ENCODE measurements at places on chromosomes 5 and 9.
A peak's percentile ranks its signal among the peaks of the same experiment; 100 is the strongest.

DNA sequence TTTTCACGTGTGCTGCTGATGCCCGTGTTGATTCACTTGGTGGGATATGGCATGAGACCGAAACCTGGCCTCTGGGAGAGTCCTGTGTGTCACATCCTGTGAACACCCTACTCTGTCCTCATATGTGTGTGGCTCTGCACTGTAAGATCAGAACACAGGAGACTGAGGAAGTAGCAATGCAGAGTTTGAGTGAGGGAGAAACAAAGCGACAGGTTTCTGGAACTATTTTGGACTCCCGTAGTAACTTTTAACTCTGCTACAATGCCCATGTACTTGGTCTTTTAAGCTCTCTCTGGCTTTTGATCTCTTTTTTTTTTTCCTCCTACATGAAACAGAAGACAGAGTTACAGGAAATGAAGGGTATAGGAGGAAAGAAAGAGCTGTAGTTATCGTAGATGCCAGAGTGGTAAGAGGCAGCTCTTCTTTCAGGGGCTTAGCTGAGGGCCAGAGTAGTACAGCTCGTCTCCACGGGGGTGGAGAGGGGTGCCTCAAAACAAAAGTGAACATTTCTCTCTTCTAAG, 26.6 kb downstream of the GRAMD2B start:
- peaks cover 10% of the 10 kb centered on the region for H3K4me1 ChIP-seq
- no peak for DNase-seq
- H3K27me3 ChIP-seq: no peaks in the 10 kb centered on the region
- no peak overlapping the region for H3K27ac ChIP-seq

GRCh38 chr5:1008451-1009358, at the start of gene NKD2:
TSS of gene NKD2 (plus strand) at chr5:1008802. CDS start at chr5:1009058, 256 bp downstream.
- H3K27ac ChIP-seq: no peak within 1 kb of the TSS
- no peaks in the 10 kb centered on the region for H3K27me3 ChIP-seq
- H3K4me1 ChIP-seq: no peaks in the 10 kb centered on the region

DNA sequence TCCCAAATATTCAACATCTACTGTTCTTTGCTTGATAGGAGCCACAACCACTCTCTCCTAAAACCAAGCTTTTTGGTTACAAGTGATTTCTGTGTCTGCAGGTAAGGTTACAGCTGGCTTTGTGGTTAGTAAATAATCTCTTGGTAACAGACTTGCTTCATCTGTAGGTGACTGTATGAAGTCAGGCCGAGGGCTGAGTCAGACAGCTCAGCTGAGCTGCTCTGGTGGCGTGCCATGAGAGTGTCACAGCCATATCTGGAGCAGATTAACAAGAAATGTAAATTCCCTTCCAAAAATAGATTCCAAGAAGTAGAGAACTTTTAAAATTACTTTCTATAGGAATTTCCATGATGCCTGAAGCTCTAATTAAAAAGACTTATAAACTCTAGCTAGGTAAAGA, 23.7 kb upstream of the TAS2R1 start:
- no peaks in the 10 kb centered on the region for H3K4me1 ChIP-seq
- H3K36me3 ChIP-seq: no peaks in the 10 kb centered on the region
- no peaks in the 10 kb centered on the region for H3K27me3 ChIP-seq
- no peak overlapping the region for H3K4me3 ChIP-seq
- no peak for DNase-seq
- no peak overlapping the region for H3K27ac ChIP-seq

DNA sequence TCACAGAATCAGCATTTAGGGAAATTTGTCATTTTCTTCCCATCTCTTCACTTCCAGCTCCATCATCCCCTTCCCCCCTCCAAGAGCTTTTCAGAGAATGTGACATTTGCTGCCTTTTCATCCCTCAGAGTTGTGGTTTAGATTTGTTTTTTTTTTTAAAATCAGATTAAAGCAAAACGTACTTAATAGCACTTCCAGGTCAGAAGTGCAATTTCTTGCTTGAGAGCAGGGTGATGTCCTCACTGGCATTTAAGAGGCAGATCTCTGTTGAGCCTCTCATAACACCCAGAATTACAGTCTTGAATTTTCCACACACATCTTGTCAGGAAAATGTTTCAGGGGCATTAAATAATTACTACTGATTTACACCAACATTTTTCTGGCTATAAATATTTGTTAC, 236.8 kb upstream of the VLDLR start:
- H3K27me3 ChIP-seq: no peaks in the 10 kb centered on the region
- no peak overlapping the region for H3K4me3 ChIP-seq
- no peak for DNase-seq
- H3K4me1 ChIP-seq: no peaks in the 10 kb centered on the region
- H3K27ac ChIP-seq: no peak overlapping the region

DNA sequence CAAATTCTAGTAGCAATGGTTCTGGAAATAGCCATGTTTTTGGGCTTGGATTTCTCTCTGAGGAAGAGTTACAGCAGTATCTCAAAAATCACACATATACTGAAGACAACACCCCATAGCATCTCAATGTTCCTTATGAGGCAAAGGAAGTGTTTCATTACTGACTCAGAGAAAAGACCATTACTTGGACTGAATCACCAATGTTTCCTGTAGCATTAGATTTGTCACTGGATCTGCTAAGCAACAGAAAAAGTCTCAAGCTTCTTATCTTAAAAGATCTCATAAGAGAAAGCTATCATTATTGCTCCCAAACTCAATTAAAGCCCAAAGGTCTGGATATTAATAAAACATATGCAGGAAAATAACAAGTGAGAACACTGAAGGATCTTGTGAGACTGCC, 272.4 kb downstream of the ADAMTS6 start:
- no peak for DNase-seq
- no peak overlapping the region for H3K4me3 ChIP-seq
- no peaks in the 10 kb centered on the region for H3K27me3 ChIP-seq
- H3K27ac ChIP-seq: no peak overlapping the region
- H3K36me3 ChIP-seq: no peaks in the 10 kb centered on the region
- H3K4me1 ChIP-seq: no peaks in the 10 kb centered on the region

GRCh38 chr5:177430972-177431316, 4.5 kb downstream of the GRK6 start:
- peaks cover 11% of the 10 kb centered on the region for H3K4me1 ChIP-seq
- H3K27ac ChIP-seq: no peak overlapping the region
- DNase-seq: no peak

DNA sequence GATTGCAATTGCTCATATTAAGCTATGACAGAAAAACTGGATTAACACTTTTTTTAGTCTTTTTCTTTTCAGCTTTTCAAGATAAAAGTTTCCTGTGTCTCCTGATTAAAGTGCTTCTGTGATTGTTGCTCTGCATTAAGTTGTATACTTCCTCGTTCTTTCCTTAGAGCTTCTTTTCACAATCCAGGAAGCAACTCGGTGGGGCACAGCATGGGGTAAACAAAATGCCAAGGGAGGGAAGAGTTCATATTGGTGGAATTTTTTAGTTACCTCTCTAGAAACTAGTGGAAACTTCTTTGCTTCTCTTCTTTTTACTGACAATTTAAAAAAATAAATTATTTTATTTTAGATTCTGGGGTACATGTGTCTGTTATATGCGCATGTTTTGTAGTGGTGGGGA, 37.8 kb upstream of the ARRDC3 start:
- no peak overlapping the region for H3K4me3 ChIP-seq
- DNase-seq: no peak
- no peaks in the 10 kb centered on the region for H3K4me1 ChIP-seq

GRCh38 chr9:84570482-84571154, 98.9 kb upstream of the NTRK2 start:
- no peaks in the 10 kb centered on the region for H3K27me3 ChIP-seq
- no peaks in the 10 kb centered on the region for H3K36me3 ChIP-seq
- no peak overlapping the region for H3K27ac ChIP-seq
- no peak for DNase-seq
- no peak overlapping the region for H3K4me3 ChIP-seq
- no peaks in the 10 kb centered on the region for H3K4me1 ChIP-seq

DNA sequence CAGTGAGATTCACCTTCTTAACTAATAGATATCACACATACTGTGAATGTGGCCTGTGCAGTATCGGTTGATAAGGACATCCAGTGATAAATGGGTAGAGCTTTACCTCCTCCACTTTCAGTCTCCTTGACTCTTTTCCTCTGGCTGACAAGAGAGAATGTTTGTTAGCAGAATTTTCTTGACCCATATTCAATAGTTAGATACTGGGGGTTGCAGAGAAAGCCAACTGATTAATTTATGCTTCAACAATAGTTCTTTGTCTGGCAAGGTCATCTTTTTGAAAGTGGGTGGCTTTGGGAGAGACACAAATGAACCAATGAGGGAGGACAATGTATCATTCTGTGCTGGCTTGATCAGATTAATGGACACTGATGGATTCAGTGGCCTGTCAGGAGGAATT, 30.3 kb downstream of the TTC23L start:
- no peak overlapping the region for H3K4me3 ChIP-seq
- no peak for DNase-seq
- no peak overlapping the region for H3K27ac ChIP-seq
- H3K36me3 ChIP-seq: no peaks in the 10 kb centered on the region

DNA sequence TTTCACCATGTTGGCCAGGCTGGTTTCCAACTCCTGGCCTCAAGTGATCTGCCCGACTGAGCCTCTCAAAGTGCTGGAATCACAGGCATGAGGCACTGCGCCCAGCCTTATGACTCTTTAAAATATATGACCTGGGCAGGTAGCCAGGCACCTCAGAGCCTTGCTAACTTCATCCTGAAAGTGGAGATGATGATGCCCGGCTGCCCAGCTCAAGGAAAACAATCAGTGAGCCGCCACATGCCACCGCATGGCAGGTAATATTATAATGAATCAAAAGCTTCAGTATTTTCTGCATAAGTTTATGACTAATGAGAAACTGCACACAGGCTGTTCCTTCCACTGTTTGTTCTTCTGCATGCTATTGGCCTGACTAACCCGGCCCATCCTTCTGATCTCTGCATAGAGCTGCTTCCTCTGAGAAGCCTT, 30.4 kb upstream of the DMRT1 start:
- H3K4me1 ChIP-seq: no peaks in the 10 kb centered on the region
- H3K27me3 ChIP-seq: no peaks in the 10 kb centered on the region
- DNase-seq: no peak
- H3K36me3 ChIP-seq: no peaks in the 10 kb centered on the region
- no peak overlapping the region for H3K27ac ChIP-seq
- no peak overlapping the region for H3K4me3 ChIP-seq

- H3K4me1 ChIP-seq: no peaks in the 10 kb centered on the region
- H3K27me3 ChIP-seq: no peaks in the 10 kb centered on the region
- H3K27ac ChIP-seq: no peak overlapping the region
- no peak overlapping the region for H3K4me3 ChIP-seq
Observed at GRCh38 chr9:25261445-25261844, 416.8 kb downstream of the TUSC1 start.

GRCh38 chr5:148986636-148987035, 76.2 kb downstream of the SH3TC2 start:
- DNase-seq: no peak
- no peaks in the 10 kb centered on the region for H3K36me3 ChIP-seq
- no peak overlapping the region for H3K4me3 ChIP-seq
- no peaks in the 10 kb centered on the region for H3K27me3 ChIP-seq
- no peak overlapping the region for H3K27ac ChIP-seq

DNA sequence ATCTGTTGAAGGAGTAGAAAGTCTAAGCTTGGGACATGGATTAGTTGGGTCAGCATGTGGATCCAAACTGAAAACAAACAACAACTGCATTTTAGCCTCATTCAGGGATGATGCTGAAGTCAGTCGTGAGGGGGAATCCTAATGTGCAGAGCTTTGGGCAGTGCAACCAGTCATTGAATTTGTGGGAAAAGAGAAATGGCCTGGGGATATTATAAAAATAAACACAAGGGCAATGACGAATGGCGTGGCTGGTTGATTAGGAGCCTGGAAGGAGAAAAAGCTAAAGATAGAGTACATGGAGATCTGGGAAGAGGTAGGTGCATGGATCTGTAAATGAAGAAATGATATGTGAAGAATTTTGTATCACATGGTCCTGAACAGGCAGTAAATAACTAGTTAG, 477.6 kb downstream of the TLE1 start:
- H3K4me1 ChIP-seq: no peaks in the 10 kb centered on the region
- no peaks in the 10 kb centered on the region for H3K36me3 ChIP-seq
- no peak for DNase-seq
- H3K27me3 ChIP-seq: no peaks in the 10 kb centered on the region

- H3K27ac ChIP-seq: no peak overlapping the region
- H3K4me1 ChIP-seq: no peaks in the 10 kb centered on the region
- H3K4me3 ChIP-seq: no peak overlapping the region
Observed at GRCh38 chr5:156534085-156534484, 207.1 kb downstream of the SGCD start.

DNA sequence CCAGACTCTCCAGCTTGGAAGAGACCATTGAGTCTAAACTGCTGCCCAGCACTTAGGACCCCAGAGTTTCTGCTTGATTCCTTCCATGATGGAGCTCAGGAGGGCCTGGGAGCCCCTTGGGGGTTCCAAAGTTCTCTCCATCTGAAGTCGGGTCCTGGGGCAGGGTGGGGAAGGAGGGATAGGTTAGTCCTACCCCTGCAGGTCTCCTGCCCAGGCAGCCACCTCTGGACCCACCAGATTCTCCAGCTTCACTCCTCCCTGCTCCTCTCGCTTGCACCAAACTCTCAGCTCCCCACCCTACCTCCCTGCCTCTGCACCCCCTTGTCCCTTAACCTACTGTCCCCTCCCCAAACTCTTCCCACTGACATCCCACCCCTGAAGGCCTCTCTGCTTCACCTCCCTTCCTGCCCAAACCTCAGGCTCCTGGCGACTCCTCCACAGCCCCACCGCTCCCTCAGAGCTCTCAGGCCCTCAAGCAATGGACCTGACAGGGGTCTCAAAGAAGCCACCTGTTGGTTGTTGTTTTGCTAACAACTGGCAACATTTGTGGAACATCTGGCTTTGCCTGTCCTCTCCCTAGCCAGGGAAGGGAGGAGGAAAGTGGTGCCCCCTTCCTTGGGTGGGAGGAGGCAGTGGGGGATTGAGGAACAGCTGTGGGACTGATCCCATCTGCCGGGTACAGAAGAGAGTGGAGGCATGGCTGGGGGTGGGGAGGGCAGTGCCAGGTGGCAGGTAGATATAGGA, 137.5 kb downstream of the RGS3 start:
- no peaks in the 10 kb centered on the region for H3K4me1 ChIP-seq
- H3K36me3 ChIP-seq: peaks cover 13% of the 10 kb centered on the region
- H3K27ac ChIP-seq: peak overlapping the region; percentile 39
- peak; percentile 69 for DNase-seq

DNA sequence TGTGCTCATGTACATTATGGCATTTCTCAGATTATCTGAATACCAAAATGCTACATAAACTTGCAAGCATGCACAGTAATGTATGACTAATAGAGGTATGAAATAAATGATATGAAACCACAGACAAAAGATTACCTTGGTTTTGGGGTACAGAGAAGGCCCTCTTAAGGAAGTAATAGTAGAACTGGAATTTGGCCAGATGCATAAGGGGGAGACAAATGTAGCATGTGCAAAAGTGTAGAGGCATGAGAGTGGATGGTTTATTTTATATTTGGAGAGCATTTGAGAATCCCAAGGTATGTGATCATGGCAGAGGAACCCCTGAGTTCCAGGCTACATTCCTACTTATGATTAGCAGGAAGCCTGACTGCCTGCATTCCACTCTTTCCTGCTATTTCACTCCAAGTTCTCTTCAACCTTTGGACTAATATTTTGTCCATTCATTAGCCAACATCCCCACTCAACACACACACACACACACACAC, 74.2 kb downstream of the MAMDC2 start:
- H3K36me3 ChIP-seq: no peaks in the 10 kb centered on the region
- no peaks in the 10 kb centered on the region for H3K4me1 ChIP-seq
- H3K4me3 ChIP-seq: no peak overlapping the region
- H3K27me3 ChIP-seq: no peaks in the 10 kb centered on the region
- no peak overlapping the region for H3K27ac ChIP-seq
- no peak for DNase-seq

Data from kidney (tissue), 22 donors.